Dorsolateral prefrontal cortex (tissue), 122 donors: ENCODE measurements at places on chromosomes 2 and 18.

- DNase-seq, result no peak
These were observed 224.5 kb downstream of the FAM210A start for GRCh38 chr18:13501891-13502290.

GRCh38 chr2:19720306-19720705 lies 181.5 kb downstream of the TTC32 start:
- DNase-seq, result no peak

- no peak for DNase-seq
These were observed 153.3 kb upstream of the RBMS1 start for GRCh38 chr2:160646684-160647444.

- DNase-seq, result no peak
These were observed 69.2 kb downstream of the EHBP1 start for GRCh38 chr2:62774555-62775366.

GRCh38 chr2:106189325-106189724 lies 4.8 kb downstream of the UXS1 start:
- no peak for DNase-seq

DNA sequence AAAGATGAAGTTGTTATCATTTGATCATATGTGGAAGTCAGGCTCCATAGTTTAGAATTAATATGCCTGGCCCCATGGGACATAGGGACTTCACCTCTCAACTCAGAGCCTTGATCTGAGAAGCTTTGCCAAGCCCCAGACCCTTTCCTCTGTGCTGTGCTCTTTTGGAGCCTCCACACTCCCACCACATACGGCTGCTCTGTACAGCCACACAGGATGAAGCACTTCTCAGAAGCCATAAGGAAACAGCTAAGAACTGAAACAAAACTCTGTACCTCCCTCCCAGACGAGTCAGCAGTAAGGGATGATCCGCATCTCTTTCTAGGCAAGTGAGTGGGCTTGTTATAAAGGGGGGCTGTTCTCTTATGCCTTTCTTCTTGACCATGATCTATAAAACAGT lies 66.5 kb downstream of the CAB39 start:
- DNase-seq, result no peak

GRCh38 chr2:74502147-74502719 lies 2.8 kb upstream of the LBX2 start:
- no peak for DNase-seq

DNA sequence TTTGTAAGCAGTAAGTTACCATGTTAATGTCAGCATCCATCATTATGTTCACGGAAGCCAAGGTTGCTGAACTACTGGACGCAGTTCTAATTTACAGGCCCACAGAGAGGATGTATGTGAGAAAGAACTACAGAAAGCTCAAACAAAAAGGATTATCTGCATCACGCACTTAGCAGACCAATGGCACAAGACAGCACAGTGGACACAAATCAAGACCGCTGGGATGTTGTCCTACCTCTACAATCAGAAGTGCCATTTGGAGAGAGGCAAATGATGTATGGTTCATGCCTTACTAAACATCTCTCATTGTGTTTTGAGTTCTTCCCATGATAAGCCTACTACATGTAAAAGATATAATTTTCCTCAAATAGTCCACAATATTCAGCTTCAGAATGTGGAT lies 330.7 kb upstream of the CHAC2 start:
- DNase-seq, result no peak

GRCh38 chr2:98561018-98561417 lies 47.3 kb downstream of the COA5 start:
- no peak for DNase-seq

- no peak for DNase-seq
These were observed 338.1 kb downstream of the SLC4A3 start for GRCh38 chr2:219965287-219966194.

GRCh38 chr2:69517410-69517809 lies 80.2 kb upstream of the NFU1 start:
- no peak for DNase-seq

DNA sequence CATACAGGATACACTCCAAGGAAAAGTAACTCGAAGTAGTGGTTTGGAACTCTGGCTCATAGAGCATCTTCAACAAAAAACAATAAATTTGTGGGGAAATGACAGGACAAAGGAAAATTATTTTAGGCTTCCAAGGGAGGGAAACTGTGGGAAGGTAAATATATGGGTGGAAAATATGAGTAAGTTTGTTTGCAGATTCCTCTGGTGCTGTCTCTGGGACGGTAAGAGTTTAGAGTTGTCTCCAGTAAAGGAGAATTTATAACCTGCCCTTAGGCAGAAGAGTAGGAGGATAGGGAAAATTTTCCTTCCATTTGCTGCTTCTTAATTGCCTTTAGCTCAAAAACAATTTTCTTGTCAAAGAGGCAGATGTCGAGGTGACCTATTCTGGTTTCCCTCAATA lies 19.3 kb downstream of the HNMT start:
- DNase-seq, result no peak

DNA sequence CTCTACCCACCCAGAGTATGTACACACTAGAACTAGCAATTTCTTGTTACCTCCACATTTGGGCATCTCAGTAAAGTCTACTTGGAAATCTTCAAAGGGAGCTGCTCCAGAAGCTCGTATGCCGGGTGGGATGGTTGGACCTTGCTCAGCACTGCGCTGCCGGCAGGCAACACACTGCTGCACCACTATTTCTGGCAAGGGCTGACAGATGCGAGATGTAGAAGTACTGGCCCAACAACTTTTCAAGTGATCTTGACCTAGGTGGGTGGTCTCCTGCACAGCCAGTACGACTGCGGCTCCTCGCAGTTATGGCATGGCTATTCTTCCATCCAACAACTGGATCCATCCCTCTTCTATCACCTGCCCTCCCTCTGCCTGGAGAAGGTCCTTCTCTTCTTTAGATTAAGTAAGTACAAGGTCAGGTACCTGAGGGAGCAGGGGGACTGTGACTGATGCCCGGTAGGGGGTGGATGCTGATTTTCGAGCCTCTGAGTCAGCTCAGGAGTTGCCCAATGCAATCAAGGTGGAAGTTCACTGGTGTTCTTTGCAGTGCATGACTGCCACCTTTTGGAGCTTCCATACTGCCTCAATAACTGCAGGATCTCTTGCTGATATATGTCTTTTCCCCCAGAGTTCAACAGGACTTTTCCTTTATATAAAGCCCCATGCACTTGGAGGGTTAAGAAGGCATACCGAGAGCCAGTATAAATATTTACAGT lies 100.4 kb upstream of the SLC1A4 start:
- DNase-seq, result no peak

GRCh38 chr2:190181123-190181669 lies 118.7 kb upstream of the MSTN start:
- DNase-seq, result no peak

- peak; percentile 69 for DNase-seq
These were observed 36.7 kb downstream of the MCFD2 start for GRCh38 chr2:46878886-46879285.
